Effector memory CD8-positive, alpha-beta T cell (primary cell): ENCODE measurements at places on chromosomes 7 and 10.

- no peaks in the 10 kb centered on the region for H3K36me3 ChIP-seq
- DNase-seq: no peak
- no peak overlapping the region for H3K4me3 ChIP-seq
Observed at GRCh38 chr10:50937230-50937907, 51.9 kb upstream of the A1CF start.

DNA sequence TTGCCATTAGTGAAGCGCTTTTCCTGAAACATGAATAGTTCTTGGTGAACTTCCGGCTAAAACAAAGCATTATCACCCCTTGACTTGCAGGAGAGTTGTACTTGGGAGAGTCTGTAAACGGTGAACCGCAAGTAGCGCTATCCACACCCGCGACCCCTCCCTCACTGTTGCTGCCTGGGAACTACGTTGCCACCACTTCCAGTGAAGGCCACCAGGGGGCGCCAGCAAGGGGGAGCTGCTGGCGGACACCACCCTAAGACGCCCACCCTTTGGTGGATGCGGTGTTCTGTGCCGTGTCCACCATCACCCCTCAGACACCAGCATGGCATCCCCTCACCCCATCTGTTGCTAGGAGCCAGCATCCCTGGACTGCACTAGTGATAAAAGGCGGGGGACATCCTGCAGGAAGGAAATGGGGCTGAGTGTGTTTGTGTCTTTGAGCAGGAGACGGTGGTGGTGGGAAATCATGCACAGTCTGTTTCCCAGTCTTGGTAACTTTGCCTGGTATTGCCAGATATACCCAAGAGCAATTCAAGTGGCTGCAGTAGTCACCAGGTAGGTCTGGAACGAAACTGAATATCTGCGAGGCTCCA, 298.2 kb downstream of the FRMD4A start:
- H3K27ac ChIP-seq: no peak overlapping the region
- no peaks in the 10 kb centered on the region for H3K36me3 ChIP-seq
- no peak overlapping the region for H3K4me3 ChIP-seq

DNA sequence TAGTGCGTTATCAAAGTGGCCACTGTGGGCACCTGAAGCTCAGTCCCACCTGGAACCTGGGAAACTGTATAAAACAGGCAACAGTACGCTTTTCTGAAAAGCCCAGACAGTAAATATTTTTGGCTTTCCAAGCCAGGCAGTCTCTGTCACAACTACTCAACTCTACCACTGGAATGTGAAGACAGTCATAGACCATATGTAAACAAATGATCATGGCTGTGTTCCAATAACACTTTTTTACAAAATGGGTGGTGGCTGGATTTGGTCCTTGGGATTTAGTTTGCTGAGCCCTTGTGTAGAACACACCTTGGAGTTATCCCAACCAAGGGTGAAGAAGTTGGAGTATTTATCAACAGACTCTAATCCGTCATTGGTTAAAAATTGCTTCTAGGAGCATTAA, 259.9 kb downstream of the SKIDA1 start:
- no peak overlapping the region for H3K27ac ChIP-seq
- no peak for DNase-seq
- H3K36me3 ChIP-seq: no peaks in the 10 kb centered on the region
- H3K27me3 ChIP-seq: peaks cover under 1% of the 10 kb centered on the region
- H3K4me1 ChIP-seq: no peaks in the 10 kb centered on the region
- no peak overlapping the region for H3K4me3 ChIP-seq

DNA sequence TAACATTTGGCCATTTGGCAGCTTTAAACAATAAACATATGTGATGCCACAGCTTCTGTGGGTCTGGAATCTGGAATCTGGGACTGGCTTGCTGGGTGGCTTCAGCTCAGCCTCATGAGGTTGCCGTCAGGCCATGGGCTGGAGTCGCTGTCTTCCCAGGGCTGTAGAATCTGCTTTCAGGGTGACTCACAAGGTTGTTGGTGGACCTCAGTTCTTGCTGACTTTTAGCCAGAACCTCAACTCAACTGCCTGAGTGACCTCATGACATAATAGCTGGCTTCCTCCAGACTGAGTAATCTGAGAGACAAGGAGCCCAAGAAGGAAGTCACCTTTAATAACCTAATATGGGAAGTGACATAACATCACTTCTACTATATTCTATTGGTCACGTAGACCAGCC, 44.6 kb upstream of the TSPAN13 start:
- H3K4me3 ChIP-seq: no peak overlapping the region
- H3K4me1 ChIP-seq: no peaks in the 10 kb centered on the region
- peak overlapping the region; percentile 51 for H3K27ac ChIP-seq
- peaks cover 24% of the 10 kb centered on the region for H3K36me3 ChIP-seq

DNA sequence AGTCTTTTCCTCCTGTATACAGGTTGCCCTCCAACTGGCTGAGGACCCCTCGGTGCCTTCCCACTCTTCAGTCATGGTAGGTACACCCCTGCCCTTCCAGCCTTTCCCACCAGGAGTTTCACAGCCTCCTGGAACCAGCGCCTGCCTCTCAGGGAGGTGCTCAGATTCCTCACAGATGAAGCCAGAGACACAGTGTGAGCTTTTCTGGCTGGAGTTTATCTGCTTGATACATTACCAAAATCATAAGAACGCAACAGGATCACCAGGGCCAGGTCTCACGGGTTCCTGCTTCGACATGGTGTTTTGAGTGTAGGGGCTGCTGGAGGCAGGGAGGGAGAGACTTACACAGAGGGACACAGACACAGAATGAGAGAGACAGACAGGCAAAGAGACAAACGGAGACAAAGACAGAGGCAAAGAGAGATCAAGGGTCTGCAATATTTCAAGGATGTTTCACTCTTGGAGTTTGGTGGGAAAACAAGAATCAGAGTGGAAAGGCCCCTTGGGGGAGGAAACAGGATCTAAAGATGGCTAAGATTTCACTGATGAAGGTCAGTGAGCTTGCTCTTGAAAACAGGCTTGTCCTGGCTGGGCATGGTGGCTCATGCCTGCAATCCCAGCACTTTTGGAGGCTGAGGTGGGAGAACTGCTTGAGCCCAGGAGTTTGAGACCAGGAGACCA, 6.5 kb upstream of the INMT start:
- H3K27me3 ChIP-seq: no peaks in the 10 kb centered on the region
- H3K27ac ChIP-seq: peak overlapping the region; percentile 56
- no peaks in the 10 kb centered on the region for H3K36me3 ChIP-seq
- H3K4me3 ChIP-seq: no peak overlapping the region
- DNase-seq: no peak

GRCh38 chr7:114657279-114657678, 242.7 kb downstream of the FOXP2 start:
- H3K27ac ChIP-seq: no peak overlapping the region
- no peak overlapping the region for H3K4me3 ChIP-seq
- H3K27me3 ChIP-seq: peaks cover 9% of the 10 kb centered on the region
- no peaks in the 10 kb centered on the region for H3K36me3 ChIP-seq
- no peak for DNase-seq

GRCh38 chr7:47328392-47329319, 253.3 kb downstream of the TNS3 start:
- no peak for DNase-seq
- no peak overlapping the region for H3K4me3 ChIP-seq
- H3K36me3 ChIP-seq: peaks cover 3% of the 10 kb centered on the region
- H3K27me3 ChIP-seq: no peaks in the 10 kb centered on the region
- H3K4me1 ChIP-seq: no peaks in the 10 kb centered on the region

DNA sequence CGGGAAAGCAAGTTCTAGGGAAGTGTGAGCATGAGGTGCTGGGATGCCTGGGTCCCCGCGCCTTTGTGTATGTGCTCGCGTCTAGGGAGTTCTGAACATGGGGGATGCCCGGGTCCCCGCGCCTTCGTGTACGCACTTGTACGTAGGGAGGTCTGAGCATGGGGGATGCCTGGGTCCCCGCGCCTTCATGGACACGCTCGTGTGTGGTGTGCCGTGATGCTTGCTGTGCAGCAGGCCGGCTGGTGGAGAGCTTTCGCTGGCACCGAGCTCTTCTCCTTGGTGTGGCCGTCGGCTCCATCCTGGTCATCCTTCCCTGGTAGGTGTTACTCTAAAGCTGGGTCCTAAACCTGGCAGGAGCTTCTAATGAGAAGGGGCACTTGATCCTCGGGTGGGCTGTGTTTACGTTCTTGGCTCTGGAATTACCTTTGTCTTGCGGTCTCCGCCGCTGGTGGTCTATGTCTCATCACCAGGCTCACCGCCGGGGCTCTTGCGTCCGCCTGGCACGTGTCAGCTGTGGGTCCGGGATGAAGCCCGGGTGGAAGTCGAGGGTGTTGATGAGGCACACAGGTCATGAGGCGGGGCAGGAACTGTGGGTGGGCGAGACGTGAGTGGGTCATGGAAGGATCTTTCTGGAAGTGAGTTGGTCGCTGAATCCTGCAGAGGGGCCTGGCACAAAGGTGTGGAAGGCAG, 63.5 kb downstream of the DNAJB6 start:
- no peaks in the 10 kb centered on the region for H3K27me3 ChIP-seq
- H3K36me3 ChIP-seq: peaks cover 24% of the 10 kb centered on the region
- no peak overlapping the region for H3K4me3 ChIP-seq
- H3K4me1 ChIP-seq: peaks cover 23% of the 10 kb centered on the region
- no peak for DNase-seq

- DNase-seq: no peak
- no peak overlapping the region for H3K27ac ChIP-seq
- no peaks in the 10 kb centered on the region for H3K36me3 ChIP-seq
- no peak overlapping the region for H3K4me3 ChIP-seq
- peaks cover 7% of the 10 kb centered on the region for H3K4me1 ChIP-seq
Observed at GRCh38 chr7:75624134-75624832, 114.5 kb downstream of the HIP1 start.

DNA sequence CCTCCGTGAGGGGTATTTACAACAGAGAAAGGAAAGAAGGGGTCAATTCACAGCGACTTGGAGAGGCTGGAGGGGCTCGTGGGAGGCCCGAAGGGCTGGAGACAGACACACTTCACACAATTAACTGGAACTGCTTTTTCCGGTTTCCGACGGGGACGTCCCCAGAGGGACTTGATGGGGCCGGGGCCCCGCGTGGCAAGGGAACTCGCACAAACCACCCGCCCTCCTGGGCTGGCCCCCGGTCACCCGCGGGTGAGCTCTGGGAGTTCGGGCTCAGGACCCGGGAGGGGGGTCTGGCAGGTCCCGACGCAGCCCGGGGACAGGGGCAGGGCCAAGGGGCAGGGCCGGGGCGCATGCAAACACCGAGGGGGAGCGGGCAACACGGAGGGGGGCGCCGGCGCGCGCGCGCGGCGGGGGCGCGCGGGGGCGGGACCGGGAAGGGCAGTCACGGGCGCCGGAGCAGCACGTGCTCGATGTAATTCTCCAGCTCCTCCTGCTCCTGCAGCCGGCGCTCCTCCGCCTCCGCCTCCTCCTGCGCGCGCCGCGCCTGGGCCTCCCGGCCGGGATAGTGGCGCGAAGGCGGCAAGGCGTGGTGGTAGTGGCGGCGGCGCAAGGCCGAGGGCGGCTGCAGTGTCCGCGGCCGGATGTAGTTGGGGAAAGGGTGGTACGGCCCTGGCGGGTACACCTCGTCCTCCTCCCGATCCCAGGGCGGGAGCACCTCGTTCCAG, 2.7 kb downstream of the VGF start:
- peak overlapping the region; percentile 74 for H3K4me3 ChIP-seq
- H3K27ac ChIP-seq: no peak overlapping the region
- H3K27me3 ChIP-seq: peaks cover 32% of the 10 kb centered on the region
- H3K36me3 ChIP-seq: peaks cover 22% of the 10 kb centered on the region

DNA sequence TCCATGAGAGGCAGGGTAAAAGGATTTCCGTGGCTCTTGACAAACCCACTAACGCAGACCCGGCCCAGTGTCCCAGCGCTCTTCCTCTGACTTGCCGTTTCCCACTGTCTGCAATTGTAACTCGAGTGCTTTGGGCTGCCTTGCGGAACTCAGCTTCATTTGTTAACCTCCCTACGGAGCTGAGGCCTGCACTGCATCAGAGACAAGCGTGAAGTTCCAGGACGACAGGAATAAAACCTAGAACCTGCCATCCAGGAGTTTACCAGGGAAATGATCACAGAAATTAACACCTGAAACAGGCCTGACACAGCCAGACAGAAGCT, 76.2 kb downstream of the SFMBT2 start:
- H3K27me3 ChIP-seq: no peaks in the 10 kb centered on the region
- DNase-seq: no peak
- peaks cover 18% of the 10 kb centered on the region for H3K36me3 ChIP-seq
- H3K27ac ChIP-seq: peak overlapping the region; percentile 9

DNA sequence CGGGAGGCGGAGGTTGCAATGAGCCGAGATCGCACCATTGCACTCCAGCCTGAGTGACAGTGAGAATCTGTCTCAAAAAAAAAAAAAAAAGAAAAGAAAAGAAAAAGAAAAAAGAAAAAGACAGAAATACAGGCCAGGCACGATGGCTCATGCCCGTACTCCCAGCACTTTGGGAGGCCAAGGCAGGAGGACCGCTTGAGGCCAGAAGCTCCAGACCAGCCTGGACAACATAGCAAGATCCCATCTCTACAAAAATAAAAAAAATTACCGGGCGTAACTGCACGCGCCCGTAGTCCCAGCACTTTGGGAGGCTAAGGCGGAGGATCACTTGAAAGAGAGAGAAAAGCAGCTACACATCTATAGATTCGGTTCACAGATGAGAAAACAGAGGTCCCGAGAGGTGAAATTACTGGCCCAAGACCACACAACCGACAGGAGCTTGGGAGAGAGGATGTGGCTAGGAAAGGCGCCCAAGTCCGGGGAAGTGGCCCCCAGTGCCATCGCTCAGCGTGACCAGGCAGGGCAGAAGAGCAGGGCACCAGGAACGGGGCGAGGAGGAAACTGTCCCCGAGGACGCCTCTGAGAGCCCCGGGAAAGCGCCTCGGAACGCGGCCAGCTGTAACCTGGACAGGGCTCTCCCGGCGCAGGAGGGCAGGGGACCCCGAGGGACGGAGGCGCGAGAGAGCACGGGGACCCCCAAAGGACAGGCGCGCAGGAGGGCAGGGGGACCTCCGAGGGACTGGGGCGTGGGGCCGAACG, 612 bp downstream of the SNX8 start:
- DNase-seq: no peak
- no peak overlapping the region for H3K4me3 ChIP-seq
- H3K36me3 ChIP-seq: peaks cover 10% of the 10 kb centered on the region
- H3K27me3 ChIP-seq: no peaks in the 10 kb centered on the region
- peaks cover 7% of the 10 kb centered on the region for H3K4me1 ChIP-seq
